ENCODE measurements at places on chromosomes 3 and 15.
A peak's percentile ranks its signal among the peaks of the same experiment; 100 is the strongest.

DNA sequence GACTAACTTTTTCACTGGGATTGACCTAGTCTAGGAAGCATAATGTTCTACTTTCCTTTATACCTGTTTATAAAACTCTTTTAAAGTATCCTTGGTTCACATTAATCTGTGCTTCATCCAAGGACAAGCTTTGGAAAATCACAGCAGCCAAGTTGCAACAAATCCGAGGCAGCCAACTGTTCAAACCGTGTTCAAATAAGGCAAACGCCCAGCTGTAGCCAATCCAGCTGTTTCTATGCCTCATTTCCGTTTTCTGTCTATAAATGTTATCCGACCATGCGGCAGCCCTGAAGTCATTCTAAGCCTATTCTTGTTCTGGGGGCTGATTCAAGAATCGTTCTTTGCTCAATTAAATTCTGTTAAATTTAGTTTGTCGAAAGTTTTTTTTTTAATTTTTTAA, 78.3 kb downstream of the FMN1 start:
- DNase-seq = no peak

- DNase-seq = no peak
Observed at GRCh38 chr3:97256060-97256459, 441.7 kb downstream of the EPHA6 start.

GRCh38 chr15:86690566-86690965, 610.9 kb downstream of the AGBL1 start:
- DNase-seq = no peak

GRCh38 chr3:165159760-165160421, 36.3 kb downstream of the SLITRK3 start:
- no peak for DNase-seq

- no peak for DNase-seq
Observed at GRCh38 chr3:40453933-40454332, 3.2 kb upstream of the RPL14 start.

- DNase-seq = no peak
Observed at GRCh38 chr3:66411961-66412887, 88.6 kb downstream of the LRIG1 start.

DNA sequence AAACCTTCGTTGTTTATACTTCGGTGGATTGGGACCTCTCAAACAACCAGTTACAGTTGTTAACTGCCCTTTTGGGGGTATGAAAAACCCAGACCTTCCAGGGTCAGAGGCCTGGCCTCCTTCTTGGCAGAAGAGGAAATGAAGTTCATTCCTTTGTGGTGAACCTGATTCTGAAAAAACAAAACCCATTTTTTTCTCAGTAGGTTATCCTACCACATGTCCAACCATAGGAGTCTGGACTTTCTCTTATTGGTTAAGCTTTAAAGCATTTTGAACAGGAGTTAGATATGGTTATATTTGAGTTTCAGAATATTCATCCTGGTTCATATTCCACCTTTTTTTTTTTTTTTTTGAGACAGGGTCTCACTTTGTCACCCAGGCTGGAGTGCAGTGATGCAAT, 7.2 kb upstream of the LACTB start:
- DNase-seq = peak; percentile 48

DNA sequence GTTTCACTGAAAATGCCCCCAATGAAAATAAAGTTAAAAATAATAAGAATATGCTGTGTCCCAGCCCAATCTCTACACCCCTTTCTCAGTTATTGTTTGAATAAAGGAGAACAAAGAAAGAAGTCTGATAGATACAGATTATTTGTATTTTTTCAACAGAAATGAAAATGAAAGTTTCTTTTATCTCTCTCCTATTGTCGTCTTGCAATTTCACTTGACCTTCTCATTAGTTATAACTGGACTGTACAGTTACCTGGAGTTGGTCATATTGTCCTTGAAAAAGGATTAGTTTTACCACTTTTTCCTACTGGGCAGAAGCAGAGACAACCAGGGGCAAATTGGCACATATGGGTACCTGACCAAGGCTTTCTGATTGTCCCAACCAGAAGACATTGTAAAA, 440.0 kb downstream of the PDCD6IP start:
- DNase-seq = no peak

GRCh38 chr3:12562451-12562850, 5.6 kb downstream of the MKRN2 start:
- no peak for DNase-seq

DNA sequence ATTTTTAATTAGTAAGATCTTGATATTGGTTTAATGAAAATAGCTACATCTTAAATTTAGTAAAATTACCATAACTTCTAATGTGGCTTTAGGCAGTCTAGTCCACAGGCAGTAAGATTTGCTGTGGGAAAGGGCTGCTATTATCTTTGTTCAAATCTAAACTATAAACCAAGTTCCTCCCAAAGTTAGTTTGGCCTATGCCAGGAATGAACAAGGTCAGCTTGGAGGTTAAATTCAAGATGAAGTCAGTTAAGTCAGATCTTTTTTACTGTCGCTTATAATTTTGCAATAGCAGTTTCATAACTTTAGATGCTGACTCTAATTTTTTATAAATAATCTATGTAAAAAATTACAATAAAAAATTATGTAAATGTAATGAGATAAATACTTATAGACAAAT, 1016.9 kb upstream of the ALCAM start:
- DNase-seq = peak; percentile 32

DNA sequence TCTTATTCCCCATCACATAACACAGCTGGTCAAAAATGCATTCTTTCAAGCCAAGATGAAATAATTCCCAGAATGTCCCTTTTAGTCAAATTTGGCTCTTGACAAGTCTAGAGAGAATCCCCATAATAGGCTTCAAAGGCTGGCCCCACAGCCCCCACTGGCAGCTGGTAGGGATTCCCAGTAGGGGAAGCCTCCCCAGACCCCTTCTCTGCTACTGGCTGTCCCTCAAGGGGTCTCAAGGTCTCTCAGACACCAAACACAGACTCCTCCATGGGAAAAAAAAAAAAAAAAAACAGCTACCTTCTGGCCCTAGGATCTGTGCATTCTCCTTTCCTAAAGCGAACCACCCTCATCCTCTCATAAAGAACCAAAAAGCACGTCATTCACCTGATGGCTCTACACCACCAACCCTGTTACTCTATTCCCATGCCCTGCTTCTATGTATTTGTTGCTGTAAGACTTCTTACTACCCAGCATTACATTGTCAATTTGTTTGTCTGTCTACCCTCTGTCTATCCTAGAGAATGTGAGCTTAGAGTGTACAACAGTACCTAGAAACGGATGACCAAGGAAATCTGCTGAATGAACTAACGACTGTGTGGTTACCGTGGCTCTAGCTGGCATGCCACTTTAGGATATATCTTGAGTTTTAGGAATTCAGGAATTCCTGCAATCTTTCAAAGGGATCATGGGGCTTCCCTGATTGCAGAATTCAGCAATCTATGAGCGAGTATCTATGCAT, 164.1 kb upstream of the NSMCE3 start:
- no peak for DNase-seq

- DNase-seq = no peak
Observed at GRCh38 chr15:42800731-42801474, 64.0 kb upstream of the CDAN1 start.

DNA sequence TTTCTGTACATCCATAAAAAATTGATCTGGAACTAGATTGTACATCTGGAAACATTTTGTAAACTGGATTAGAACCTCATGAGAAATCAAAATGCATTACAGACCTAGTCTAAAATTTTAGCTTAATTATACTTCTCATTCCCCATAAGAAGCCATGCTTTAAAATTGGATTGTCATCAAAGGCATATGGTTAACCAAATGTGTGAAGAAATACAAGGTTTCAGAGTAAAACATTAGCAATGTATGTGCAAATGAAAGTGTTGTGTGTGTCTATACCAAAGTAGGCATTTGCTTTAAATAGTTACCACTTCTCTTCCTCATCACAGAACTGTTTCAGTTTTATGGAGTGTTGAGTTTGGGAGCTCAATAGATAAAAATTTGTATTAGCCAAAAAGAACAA, 968.7 kb downstream of the EPHA3 start:
- no peak for DNase-seq

- no peak for DNase-seq
Observed at GRCh38 chr3:118436697-118437262, 597.9 kb downstream of the IGSF11 start.

DNA sequence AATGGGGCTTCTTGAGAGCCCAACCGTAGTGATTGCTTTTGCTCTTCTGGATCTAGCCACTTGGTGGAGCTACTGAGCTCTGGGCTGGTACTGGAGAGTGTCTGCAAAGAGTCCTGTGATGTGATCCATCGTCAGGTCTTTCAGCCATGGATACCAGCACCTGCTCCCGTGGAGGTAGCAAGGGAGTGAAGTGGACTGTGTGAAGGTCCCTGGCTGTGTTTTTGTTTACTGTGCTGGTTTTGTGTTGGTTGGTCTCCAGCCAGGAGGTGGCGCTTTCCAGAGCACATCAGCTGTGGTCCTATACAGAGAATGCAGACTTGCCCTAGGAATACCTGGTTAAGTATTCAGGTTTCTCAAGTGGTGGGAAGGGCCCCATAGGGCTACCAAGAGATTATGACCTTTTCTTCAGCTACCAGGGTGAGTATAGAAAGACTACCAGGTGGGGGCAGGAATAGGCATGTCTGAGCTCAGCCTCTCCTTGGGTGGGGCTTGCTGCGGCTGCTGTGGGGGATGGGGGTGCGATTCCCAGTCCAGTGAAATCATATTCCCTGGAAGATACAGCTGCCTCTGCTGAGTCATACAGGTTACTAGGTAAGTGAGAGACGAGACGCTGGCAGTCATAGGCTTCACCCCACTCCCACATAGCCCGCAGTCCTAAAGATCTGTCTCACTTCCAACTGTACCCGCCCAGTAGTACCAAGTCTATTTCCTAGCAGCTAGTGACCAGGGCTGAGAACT, 733.7 kb downstream of the ZNF385D start:
- peak; percentile 4 for DNase-seq

DNA sequence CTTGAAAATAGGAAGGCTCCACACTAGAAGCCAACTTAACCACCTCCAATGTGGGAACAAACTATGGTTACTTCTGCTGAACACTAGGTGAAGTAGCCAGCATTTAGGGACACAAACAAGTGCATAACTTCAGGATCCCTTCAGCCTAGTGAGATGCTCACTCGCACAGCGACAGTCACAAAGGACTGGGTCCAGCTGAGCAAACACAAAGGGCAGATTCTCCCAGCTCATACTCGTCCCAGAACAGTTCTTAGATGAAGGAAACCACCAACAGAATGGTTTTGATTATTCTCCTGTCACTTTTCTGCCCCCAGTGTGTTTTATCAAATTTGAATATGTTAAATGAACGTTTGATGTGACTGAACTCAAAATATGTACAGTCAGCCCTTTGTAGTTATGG, 201.6 kb downstream of the KCNAB1 start:
- no peak for DNase-seq

DNA sequence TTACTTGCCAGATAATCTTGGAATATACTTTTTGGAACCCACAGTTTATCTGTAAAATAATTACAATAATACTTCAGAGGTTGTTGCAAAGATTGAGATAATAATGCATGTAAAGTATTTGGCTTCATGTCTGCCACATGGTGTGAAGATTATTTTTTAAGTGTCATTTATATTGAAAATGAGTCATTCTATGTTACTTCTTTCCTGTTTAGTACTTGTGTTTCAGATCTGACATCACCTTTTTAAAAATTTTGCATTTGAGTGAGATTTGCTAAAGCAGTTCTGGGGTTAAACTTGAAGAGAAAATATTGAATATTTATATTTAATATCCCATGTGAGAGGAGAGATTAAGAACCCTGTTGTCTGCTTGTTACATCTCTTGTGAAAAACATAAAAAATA, 31.2 kb downstream of the IQGAP1 start:
- no peak for DNase-seq

DNA sequence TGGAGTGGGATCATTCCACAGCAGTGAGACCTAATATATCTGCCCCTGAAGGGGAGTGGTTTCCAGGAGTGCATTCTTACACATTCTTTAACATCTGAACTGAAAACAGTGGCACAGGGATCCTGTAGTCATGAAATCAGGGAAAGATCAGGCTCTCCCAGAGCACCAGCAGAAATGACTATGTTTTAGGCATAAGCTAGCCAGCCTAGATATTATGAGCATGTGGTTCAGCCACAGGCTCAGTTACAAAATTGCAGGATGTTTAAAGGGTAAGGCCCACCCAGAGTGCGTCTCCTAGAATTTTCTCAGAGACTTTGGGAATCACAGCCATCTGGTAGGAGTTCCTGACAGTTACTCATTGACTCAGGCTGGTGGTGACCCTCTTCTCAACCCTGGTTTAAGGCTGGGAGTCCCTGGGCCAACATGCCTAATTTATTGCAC, 20.9 kb downstream of the FSTL1 start:
- peak; percentile 81 for DNase-seq

GRCh38 chr3:10632125-10632524, 126.7 kb upstream of the ATP2B2 start:
- no peak for DNase-seq

DNA sequence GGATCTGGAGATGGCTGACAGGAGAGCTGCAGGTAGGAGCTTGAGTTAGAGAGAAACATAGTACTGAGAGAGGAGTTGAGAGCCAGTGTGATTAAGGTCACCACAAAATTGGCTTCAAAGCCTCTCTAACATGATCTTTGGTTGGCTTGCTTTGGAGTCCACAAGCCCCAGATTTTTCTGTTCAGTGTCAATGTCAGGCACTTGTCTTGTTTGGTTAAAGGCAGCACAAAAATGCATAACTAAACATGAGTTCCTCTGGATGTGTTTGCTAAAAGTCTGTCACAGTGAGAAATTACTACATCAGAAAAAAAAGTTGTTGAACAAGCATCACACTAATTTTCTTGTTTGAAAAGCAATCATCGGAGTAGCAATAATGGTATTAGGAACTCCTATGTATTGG, 440.5 kb downstream of the NTRK3 start:
- peak; percentile 17 for DNase-seq

GRCh38 chr3:34198309-34198708, 399.9 kb downstream of the PDCD6IP start:
- DNase-seq = no peak

DNA sequence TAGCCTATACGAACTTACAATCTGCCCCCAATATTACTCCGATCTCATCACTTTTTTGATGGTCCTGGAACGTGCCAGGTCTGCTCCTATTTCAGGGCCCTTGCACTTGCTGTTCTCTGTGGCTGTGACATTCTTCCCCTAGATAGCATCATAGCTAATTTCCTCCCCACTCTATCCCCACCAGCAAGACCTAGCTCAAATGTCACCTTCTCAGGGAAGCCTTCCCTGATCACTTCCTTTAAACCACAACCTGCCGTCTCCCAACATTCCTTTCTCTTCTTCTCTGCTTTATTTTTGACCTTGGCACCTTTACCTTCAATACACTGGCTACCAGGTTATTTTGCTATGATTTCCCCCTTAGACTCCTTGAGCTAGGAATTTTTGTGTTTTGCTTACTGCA, 5.3 kb upstream of the SMAD6 start:
- DNase-seq = no peak
